GM20000 (cell line): ENCODE measurements at places on chromosomes 11 and 22.

DNA sequence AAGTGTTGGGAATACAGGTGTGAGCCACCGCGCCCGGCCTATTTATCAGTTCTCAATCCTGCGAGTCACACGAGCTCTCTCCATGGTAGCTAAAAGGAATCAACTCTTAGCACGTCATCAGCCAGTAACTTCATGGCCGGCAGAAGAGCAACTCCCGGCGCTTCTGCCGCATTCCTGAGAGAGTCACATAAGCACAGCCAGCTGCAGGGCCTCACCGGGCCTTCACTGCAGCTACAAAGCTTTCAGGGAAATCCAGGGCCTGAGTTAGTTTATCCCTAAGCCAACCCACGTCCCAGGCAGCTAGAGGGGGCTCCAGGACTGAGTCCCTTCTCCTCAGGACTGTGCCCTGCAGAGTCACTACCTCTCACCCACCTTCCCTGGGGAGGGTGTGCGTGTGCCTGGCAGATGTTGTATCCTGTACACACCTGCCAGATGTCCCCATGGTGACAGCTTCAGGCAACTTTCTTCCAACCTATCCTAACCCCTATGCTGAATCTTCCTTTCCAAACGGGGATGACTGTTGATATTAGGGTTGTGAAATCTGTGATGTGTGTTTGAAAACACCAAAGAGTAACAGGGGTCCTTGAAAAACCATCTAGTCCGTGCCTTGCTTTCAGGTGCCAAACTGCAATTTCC, 45.9 kb upstream of the ARFGAP3 start:
- DNase-seq: no peak

DNA sequence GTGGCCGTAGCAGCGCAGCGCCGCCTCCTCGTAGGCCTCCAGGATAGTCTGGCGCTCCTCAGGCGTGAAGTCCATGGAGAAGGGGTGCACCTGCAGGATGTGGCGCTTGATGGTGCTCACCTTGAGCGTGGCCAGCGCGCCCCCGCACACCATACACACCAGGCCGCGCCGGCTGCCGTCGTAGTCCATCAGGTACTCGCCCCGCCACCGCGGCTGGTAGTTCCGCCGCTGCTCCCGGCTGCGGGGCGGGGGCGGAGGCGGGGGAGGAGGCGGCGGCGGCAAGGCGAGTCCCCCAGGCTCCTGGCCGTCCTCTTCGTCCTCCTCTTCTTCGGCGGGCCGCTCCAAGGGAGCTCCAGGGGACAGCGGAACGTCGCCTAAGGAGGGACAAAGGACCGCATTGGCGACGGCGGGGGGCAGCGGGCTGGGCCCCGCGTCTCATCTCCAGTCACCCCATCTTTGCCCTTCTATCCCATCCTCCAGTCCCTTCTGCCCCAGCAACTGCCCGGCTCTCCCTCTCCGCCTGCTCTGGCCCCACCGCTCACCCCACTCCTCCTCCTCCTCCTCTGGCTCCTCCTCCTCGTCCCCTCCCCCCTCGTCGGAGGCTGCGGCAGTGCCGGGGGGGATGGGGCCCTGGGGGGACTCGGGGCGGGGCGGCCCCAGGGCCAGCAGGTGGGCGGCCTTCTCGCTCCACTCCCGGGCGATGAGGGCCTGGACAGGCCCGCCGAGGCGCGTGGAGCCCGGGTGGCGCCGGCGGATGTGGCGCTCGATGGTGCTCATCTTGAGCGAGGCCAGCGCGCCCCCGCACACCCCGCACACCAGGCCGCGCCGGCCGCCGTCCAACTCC, 4.9 kb downstream of the ZFTA start:
- DNase-seq: peak; percentile 36

GRCh38 chr11:99020352-99021225, at the start of gene CNTN5:
TSS of gene CNTN5 (plus strand) at chr11:99020949.
- peak; percentile 11 for DNase-seq

GRCh38 chr11:126891556-126892217, 108.9 kb downstream of the KIRREL3 start:
- DNase-seq: no peak

DNA sequence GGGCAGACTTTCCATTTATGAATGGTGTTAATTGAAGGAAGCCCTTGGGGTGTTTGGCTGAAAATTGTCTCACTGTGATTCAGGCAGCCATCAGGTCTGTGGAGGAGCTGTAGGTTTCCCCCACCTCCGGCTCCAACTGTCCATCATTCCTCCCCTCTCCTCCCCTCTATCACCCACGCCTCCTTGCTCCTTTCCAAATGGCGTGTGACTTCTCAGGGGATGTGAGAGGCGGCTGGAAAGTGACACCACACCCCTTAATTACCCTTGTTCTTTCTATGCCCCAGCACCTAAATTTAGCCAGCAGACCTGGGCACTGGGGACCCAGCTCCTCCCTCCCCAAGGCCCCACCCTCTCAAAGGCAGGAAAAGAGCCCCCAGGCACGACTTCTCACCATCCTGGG, 38.1 kb upstream of the SYT7 start:
- no peak for DNase-seq

DNA sequence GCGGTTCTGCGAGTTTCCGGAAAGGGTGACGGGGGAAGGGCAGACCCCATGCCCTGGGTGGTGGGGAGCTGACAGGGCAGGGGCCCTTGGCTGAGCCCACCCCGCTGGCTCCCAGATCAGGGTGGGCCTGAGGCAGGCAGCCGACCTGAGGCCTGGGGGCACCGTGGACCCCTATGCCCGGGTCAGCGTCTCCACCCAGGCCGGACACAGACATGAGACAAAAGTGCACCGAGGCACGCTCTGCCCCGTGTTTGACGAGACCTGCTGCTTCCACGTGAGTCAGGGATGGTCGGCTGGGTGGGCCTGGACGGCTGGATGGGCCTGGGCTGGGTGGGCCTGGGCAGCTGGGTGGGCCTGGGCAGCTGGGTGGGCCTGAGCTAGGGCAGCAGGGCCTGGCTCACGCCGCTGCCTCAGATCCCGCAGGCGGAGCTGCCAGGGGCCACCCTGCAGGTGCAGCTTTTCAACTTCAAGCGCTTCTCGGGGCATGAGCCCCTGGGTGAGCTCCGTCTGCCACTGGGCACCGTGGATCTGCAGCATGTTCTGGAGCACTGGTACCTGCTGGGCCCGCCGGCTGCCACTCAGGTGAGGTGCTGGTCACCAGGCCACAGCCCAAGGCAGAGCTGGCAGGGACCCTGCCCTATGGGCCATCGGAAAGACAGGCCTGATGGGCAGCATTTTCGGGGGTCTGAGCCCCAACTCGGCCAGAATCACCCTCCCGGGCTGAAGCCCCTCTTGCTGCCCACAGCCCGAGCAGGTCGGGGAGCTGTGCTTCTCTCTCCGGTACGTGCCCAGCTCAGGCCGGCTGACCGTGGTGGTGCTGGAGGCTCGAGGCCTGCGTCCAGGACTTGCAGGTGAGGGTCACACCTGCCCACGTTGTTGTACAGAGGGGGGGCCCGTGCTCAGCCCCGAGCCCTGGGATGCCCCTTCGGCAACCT, 1.5 kb downstream of the SYT8 start:
- no peak for DNase-seq

DNA sequence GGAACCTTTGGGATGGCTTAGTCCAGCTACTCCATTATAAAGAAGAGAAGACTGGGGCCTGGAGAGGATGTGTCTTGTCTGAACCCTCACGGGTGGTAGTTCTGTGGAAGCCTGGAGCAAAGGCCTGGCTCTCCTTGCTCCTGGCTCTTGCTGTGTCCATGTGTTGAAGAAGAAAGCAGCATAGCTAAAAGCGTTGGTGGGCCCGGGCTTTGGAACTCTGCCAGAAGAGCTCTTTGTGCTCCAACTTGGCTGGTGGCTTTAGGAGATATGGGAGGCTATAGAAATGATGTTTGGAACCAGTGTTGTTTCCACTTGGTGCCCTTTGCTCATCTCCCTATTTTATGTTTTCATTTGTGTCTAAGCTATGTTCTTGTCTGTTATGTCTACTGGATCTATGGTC, 131.1 kb downstream of the DBX1 start:
- no peak for DNase-seq

DNA sequence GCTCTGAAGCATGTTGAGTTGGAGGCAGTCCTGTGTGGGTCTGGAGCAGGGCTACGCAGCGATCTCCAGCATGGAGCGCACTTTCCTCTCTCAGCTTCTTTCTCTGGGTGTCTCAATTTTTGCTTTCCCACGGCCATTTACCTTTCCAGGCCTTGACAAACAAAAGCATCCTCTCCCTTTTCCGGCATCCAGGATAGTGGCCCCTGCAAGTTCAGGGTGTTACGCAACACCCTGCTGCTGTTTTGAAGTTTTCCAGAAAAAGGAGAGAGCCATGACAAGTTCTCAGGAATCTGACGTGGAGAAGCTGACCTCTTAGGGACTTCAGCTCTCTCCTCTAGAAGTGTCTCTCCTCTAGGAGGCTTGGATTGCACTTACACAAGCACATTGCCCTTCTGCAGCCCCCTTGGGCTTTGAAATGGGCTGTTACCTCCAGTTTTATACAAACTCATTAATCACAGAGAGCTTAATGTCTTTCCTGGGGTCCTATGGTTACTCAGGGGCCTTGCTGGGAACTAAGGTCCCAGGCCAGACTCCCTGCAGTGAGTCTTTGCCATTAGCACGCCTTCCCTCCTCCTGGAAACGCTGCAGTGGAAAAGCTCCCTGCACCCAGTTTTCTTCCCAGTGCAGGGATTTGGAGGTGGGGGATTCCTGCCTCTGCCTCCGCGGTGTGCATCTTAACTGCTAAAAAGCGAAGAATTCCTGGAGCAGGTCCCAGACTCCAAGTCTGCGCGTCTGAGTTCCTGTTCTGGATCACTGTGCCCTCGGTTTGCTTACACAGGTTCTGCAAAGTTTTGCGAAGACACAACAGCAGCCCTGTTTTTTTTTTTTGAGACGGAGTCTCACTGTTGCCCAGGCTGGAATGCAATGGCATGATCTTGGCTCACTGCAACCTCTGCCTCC, 80.4 kb downstream of the BARX2 start:
- no peak for DNase-seq

DNA sequence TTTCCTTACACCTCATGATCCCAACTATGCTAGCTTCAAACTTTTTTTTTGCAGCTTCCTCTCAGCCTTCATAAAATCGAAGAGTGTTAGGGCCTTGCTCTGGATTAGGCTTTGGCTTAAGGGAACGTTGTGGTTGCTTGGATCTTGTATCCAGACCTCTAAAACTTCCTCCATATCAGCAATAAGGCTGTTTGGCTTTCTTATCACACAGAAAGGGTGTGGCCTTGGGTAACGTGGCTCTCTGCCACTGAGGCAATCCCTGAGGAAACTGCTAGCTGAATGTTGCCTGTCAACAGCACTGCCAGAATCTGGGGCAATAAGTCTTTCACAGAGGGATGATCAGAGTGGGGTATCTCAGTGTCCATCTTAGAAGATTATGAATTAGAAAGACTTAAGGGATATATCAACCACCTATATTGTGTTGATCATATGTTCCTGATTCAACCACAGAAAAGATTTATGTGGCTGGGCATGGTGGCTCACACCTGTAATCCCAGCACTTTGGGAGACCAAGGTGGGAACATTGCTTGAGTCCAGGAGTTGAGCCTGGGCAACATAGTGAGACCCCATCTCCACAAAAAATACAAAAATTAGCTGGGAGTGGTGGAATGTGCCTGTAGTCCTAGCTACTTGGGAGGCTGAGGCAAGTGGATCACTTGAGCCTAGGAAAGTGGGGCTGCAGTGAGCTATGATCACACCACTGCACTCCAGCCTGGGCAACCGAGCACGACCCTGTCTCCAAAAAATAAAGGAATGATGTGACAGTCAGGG, 12.5 kb upstream of the CUL5 start:
- DNase-seq: no peak

DNA sequence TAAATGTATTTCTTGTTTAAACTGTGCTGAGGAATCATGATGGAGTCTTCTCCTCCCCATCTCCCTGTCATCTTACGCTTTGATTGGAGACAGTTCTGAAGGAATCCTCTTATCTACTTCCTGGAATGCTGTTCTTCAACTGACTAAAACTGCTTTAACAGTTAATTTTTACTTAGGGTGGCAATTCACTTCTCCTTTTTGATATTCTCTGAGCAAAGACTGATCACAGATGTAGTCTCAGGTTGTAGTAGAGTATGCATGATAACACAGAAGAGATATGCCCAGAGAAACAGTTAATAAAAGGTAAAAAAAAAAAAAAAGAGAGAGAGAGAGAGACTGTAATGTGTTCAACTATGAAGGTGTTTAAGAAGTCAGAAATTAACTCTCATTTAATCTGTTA, 1.4 kb upstream of the CASP5 start:
- no peak for DNase-seq

- DNase-seq: no peak
These were observed 30.1 kb downstream of the ARHGAP8 start for GRCh38 chr22:44782363-44782963.

- no peak for DNase-seq
These were observed 2.6 kb downstream of the LIPT2 start for GRCh38 chr11:74490941-74491340.

GRCh38 chr11:108223348-108224149, 682 bp downstream of the ATM start:
- DNase-seq: no peak

- DNase-seq: no peak
These were observed at the start of gene CASP5 for GRCh38 chr11:105023003-105023402. TSS of gene CASP5 (minus strand) at chr11:105023168. CDS start at chr11:105023136, 32 bp downstream.

GRCh38 chr11:65479184-65480145, 19.4 kb upstream of the MALAT1 start:
- no peak for DNase-seq

DNA sequence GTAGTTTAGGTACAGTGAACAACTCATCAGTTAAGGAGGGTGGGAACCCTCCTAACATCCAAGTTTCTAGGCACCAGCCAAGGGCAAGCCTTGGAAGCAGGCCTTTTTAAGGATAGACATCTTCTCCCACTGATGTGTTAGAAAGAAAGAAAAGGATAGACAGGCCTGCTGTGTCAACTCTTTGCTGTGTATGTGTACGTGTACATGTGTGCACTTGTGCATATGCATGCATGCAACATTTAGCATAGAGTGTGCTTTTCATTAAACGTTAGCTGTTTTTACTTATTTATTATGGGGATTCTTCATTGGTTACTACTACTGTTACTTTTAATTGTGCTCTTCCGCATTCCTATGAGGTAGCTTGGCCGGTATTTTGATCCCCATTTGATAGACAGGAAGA, 36.1 kb downstream of the RNF169 start:
- DNase-seq: no peak

- no peak for DNase-seq
These were observed 193.0 kb downstream of the MAML2 start for GRCh38 chr11:96149743-96150555.
